ENCODE measurements at places on chromosomes 11 and 22.

DNA sequence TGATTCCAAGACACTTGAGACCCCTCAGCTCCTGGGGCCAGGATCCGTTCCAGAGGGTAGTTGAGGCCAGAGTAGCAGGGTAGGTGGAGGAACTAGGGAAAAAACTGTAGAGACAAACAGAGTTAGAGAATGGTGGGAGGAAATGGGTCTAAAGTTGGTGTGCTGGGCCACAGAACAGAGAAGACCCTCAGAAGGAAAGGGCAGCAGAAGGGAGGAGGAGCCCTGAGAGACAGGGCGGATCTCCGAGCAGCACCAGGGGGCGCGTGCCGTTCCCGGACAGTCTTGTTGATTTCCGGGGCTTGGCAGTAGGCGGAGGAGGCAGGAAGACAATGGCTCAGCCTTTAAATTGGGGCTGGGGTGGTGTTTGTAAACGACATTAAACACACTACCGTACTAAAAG lies 2.4 kb upstream of the CECR2 start:
- peak; percentile 31 for DNase-seq

DNA sequence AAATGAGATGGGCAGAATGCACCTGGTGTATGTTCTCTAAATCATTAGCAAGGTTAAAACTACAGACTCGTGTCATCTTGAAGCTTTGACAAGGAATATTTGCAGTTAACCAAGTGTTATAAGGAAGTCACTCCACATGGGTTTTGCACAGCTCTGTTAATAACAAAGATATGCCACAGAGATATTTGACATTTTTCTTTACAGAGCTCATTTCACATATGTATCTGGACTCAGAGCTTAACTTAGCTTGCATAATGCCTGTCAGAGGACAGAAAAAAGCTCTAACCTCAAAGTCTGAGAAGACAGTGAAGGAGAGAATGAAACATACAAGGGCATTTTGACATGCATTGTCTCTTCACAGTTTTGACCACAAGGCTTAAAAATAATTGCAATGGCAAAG lies 105.5 kb downstream of the C11orf87 start:
- no peak for DNase-seq

DNA sequence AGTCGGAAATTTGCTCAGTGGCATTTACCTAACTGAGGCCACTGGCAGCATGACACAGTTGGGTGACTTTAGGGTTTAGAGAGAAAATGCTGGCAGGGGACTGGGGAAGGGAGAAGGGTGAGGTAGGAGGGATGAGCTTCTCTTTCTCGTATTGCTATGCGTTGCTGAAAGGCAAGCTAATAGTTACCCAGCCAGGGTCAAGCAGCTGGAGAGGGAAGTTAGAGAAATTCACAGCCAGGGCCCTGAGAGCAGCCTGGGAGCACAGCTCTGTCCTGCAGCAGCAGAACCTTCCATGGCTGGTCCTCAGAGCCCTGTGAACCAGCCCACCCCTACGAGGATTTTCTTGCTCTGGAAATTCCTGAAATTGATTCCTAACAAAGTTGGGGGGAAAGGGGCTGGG lies 679.6 kb downstream of the NTM start:
- no peak for DNase-seq

DNA sequence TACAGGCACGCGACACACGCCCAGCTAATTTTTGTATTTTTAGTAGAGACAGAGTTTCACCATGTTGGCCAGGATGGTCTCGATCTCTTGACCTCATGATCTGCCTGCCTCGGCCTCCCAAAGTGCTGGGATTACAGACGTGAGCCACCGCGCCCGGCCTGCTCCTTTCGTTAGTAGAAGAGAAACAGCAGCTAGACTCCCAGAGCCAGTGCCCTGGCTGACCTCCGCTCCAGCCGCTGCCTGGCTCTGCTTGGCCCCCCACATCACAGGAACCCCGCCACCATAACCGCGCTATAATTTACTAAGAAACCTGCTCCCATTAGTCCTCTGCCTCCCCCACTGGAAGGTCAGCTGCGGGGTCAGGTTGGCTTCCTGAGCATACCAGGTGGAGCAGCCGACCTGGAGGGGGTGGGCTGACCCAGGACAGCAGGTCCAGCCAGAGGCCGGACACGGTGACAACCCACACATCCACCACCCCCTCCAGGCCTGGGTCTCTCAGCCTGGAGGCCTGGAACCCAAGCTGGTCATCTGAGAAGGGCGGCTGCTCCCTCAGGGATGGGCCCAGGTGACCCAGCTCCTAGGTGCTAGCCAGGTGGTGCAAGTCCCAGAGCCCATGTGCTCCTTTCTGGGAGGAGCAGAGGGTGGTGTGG lies 7.5 kb upstream of the POLDIP3 start:
- no peak for DNase-seq

DNA sequence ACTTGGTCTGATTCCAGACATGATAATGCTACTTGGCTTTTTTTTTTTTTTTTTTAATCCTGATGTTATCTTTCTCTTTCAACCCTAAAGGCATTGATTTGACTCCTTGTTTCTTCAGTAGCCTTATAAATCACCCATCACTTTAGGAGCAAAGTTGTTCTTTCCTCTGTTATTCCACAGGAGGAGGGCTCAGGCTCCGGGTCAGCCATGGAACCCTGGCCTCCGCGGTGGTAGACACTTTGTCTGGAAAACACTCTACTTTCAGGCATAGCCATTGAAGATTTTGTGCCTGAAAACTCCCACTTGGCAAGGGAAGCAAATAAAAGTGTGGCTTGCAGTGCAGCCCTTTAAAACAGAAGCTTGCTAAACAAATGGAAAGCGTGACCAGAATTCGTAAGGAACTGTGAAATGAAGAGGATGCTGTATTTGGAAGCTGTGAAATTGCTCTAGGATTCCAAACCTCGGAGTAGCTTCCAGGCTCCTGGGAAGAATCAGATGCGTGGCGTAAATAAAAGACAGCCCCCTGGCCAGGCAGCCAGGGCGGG lies 44.9 kb downstream of the ARHGAP8 start:
- no peak for DNase-seq

DNA sequence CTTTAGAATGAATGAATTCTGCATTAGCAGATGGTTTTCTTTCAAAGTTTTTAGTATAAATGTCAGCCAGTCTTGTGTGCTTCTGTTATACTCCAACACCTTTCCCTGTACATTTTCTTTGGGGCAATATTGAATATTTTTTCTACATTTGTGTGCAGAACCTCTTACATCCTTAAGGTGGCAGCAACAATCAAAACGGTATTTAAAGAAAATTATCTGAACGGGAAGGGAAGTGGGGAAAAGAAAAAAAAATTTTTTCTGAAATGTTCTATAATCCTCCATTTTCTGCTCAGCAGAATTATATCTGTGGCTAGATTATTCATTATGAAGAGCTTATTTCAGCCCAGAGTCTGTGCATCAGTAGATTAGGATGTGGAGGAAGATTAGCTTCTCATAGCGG lies 347.3 kb upstream of the RAG2 start:
- DNase-seq: no peak

DNA sequence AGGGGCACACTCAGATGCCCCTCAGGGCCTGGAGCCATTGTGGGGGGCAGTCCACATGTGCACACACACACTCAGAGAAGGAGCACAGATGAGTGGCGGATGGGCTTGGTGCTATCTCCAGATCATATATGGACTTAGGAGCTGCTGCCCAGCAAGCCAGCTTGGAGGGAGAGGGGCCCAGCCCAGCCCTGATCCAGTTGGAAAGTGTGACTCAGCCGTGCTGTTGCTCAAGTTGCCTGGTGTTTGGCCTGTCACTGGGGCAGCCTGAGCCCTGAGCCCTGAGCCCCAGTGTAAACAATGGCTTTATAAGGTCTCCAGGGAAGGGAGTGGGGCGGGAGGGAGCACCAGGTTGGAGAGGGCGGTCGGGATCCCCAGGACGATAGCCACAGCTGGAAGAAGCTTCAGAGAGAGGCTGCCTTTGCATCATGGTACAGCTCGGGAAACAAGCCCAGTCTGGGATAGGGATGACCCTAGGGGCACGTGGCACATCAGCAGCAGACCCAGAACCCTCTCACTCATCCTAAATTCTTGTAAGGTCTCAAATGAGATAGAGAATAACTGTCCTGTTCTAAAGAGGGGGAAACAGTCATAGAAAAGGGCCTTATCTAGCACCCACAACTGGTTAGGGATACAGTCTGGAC lies 4.8 kb downstream of the SELENOM start:
- no peak for DNase-seq

GRCh38 chr11:118533769-118534729 lies 3.1 kb downstream of the TMEM25 start:
- no peak for DNase-seq

DNA sequence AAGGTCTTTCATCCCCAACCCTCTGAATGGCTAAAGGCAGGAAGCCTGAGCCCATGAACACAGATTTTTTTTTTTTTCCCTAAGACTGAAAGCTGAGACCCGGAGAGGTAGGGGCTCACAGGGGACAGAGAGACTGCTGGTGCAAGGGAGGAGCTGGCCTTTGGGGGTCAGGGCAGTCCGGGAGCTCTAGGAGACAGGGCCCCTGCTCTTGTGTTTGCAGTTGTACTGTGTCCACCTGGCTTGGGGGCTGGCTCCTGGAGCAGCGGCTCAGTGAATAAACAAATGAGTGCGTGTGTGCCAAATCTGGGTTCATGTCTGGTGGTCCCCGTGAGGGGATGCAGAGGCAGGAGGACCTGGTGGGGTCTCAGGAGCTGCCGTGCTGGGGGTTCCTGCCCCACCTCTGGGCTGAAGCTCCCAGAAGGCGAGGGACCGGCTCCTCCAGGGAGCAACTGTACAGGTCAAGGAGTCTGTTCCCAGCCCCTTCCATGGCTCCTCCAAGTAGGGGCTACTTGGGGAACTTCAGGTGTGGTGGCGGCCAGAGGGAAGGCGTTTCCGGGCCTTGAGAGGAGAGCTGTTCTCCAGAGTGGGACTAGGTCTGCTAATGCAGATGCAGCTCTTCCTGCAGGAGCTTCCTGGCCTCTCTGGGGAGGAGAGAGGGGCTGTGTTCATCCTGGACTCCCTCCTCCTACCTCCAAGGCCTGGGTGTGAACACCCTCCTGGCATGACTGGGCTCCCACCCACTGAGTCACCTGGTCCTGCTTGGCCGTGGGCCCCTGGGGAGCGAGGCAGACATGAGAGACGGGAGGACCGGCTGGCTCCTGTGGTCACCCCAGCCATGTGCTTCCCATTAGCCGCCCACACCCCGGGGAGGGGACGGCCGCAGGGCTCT lies 57.6 kb downstream of the FBXO7 start:
- no peak for DNase-seq

DNA sequence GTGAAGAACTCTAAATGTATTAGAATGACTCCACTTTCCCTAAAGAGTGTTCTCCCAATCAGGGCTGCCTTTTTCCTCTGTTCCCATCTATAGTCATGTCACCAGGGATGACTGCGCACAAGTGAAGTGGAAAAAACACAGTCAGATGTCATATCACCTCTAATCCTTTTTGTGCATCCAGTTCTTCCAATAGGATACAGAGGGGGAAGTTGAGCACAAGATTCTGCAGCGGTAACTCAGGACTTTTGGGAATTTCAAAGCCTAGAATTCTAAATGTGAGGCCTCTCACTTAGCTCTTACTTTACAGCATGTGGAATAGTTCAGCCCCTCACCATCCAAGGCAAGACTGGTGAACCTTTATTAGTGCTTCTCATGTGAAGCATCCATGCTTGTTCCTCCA lies 602.6 kb downstream of the NTM start:
- DNase-seq: no peak

- no peak for DNase-seq
Measured at GRCh38 chr11:76673176-76674142, 2.9 kb upstream of the LRRC32 start.

DNA sequence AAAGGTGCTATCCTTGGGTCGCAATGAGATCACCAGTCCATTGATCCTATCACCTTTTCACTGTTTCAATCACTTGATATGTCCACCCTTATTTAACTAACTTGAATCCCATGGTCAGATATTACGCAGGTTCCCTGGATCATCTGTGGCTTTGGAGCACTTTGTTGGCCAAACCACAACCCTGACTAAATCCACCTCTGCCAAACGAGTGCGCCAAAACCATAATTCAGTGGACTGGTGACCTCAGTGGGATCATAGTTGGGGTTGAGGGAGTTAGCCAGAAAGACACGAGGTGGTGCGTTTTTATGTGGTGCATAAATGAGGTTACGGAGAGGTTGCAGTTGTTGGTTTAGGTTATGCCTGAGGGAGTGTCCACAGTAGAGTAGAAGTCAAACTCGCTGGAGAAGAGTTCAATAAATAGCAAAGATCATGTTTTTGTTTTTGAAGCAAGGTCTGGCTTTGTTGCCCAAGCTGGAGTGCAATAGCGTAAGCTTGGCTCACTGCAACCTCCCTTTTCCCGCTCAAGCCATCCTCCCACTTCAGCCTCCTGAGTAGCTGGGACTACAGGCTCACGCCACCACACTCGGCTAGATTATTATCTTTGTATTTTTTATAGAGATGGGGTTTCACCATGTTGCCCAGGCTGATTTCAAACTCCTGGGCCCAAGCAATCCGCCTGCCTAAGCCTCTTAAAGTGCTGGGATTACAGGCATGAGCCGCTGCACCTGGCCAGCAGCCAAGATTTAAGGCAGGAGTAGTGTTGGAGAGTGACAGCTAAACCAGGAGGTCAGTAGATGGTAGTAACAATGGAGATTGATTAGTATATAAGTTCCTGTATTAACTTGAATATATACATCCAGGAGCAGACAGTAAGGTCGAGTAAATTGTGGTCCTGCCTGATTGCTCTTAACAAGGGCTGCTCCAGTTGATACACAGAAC lies 4.5 kb downstream of the FOXR1 start:
- no peak for DNase-seq

DNA sequence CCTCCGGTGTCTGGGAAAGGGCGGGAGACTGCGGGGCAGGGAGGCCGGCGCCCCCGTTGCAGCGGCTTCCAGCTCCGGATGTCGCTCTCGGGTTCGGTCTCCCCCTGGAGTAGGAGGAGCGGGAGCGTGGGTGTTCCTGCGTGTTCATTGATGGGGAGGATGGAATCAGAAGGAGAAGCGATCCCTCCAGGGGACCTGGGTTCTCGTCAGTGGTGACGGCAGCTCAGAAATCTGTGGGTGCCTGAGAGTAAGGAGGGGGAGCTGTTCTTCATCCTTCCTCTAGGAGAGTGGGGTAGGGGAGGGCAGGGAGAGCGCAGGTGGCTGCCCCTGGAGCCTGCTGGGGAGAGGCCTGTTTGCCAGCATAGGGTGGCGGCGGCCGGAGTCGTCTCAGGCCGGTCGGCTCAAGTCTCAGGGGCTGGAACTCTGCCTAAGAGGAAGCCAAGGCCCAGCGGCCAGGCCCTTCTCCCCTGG lies 1.1 kb downstream of the UBASH3B start:
- peak; percentile 50 for DNase-seq

DNA sequence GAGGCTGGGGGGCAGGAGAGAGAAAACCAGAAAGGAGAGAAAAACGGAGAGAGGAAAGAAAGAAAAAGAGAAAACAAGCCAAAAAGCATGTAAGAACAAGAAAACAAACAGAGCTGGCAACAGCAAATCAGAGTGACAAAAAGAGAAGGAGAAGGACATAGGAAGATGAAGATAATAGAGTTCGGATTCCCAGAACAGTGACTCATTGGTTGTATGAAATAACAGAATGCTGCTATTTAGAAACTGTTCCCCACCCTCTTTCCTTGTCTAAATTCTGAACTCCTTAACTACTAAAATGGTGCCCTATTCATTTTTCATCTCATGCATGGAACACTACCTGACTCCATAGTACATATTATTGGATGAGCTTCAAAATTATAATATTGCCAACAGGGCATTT lies 317.4 kb downstream of the C11orf87 start:
- no peak for DNase-seq
